ENCODE measurements at places on chromosomes 2 and 18. TPM values are rescaled to one million over a fixed set of nuclear protein-coding genes. Genes with fewer than 3 reads are reported as not detected.

PRSS56 gene
- not detected for total RNA-seq

CNTNAP5 gene
- not detected for total RNA-seq

IKZF2 gene
- total RNA-seq, result 19.4 TPM

RASGRP3 gene
- 3.0 TPM for total RNA-seq

SCN7A gene
- 0.90 TPM for total RNA-seq

ITGAV gene
- total RNA-seq, result 204 TPM

FAP gene
- 71.0 TPM for total RNA-seq

CIB4 gene
- not detected for total RNA-seq

IL1R2 gene
- not detected for total RNA-seq

LAMA1 gene
- 11.4 TPM for total RNA-seq

IRS1 gene
- total RNA-seq, result 21.1 TPM

TMEM200C gene
- 1.7 TPM for total RNA-seq

NPPC gene
- total RNA-seq, result 0.28 TPM

ETAA1 gene
- 8.1 TPM for total RNA-seq

TCF23 gene
- total RNA-seq, result not detected

MC2R gene
- total RNA-seq, result not detected

PPP3R1 gene
- total RNA-seq, result 9.1 TPM

SLC23A3 gene
- total RNA-seq, result 0.18 TPM

LMAN2L gene
- 22.9 TPM for total RNA-seq

FOXD4L1 gene
- not detected for total RNA-seq

GKN1 gene
- not detected for total RNA-seq

SERPINB10 gene
- not detected for total RNA-seq

ACYP2 gene
- 5.8 TPM for total RNA-seq

IL36A gene
- not detected for total RNA-seq

TTC39C gene
- 20.8 TPM for total RNA-seq

Measured in IMR-90 (cell line).